Left colon (tissue), 2 donors: ENCODE measurements at places on chromosomes 2 and 18. TPM values are rescaled to one million over a fixed set of nuclear protein-coding genes. Genes with fewer than 3 reads are reported as not detected.

Gene SCYGR4
- total RNA-seq, result not detected

GRCh38 chr2:43144263-43144662, 82.1 kb downstream of the ZFP36L2 start:
- no peak for DNase-seq

Gene HES6
- 54.8 TPM for total RNA-seq

- no peak for DNase-seq
Observed at GRCh38 chr2:100407563-100407962, 9.9 kb downstream of the CHST10 start.

DNA sequence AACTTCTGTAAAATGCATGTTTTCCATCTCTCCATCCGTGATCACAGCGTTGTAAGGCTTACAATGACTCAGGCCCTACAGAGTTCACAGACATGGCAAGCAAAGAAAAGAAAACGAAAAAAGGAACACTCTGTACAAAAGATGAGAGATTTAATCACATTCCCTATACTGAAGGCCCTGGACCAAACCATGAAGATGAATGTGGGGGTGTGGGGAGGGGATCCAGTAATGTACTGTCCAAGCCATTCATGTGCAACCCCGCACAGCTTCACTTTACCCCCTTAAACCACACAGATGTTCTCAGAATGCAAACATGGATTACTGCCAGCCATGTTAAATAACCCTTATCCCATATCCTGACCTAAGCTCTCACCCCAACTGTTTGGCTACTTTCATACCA, 391.1 kb downstream of the NCKAP5 start:
- no peak for DNase-seq

Gene TMEM37
- total RNA-seq, result 119 TPM
